ENCODE measurements at places on chromosomes 13 and 19. TPM values are rescaled to one million over a fixed set of nuclear protein-coding genes. Genes with fewer than 3 reads are reported as not detected.
A peak's percentile ranks its signal among the peaks of the same experiment; 100 is the strongest.

Gene ZNF709
- 7.7 TPM for total RNA-seq

Gene TFDP1
- total RNA-seq: 18.1 TPM

Gene CYP4F12
- total RNA-seq: 1.9 TPM

- no peak for DNase-seq
Measured at GRCh38 chr19:16085115-16085514, 8.8 kb downstream of the TPM4 start.

- no peak for DNase-seq
Measured at GRCh38 chr19:41844601-41845000, at the start of gene LYPD4. LYPD4 (minus strand) TSS chr19:41844683; CDS start chr19:41839285, 5,398 bp downstream.

GRCh38 chr19:16051254-16052025 is 24.9 kb upstream of the TPM4 start:
- peak; percentile 62 for DNase-seq

DNA sequence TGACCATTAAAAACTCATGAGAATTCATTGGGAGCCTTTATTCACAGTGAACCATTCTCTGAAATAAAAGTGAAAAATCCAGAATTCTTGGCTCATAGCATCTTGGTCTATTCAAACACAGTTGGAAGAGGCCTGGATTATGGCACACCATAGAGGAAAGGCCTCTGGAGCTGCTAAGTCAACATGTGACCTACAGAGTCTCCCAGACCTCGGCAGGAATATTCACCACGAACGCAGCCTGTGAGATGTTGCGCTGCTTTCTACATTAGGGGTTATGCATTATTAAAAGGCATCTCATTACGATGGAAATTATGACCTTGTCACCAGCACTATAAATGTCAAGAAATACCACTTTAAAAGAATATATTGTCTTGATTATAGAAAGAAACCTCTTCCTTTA is 132.6 kb downstream of the EFNB2 start:
- DNase-seq: no peak

GRCh38 chr13:42626176-42626860 is 52.4 kb downstream of the TNFSF11 start:
- DNase-seq: no peak

GRCh38 chr13:102310691-102311418 is 91.0 kb downstream of the FGF14 start:
- DNase-seq: no peak
